ENCODE measurements at places on chromosomes 16 and 17. TPM values are rescaled to one million over a fixed set of nuclear protein-coding genes. Genes with fewer than 3 reads are reported as not detected.

DOC2A gene
- total RNA-seq, result not detected

TMEM204 gene
- total RNA-seq, result 3.3 TPM

CCL4 gene
- 532 TPM for total RNA-seq

TMC8 gene
- 435 TPM for total RNA-seq

DNA sequence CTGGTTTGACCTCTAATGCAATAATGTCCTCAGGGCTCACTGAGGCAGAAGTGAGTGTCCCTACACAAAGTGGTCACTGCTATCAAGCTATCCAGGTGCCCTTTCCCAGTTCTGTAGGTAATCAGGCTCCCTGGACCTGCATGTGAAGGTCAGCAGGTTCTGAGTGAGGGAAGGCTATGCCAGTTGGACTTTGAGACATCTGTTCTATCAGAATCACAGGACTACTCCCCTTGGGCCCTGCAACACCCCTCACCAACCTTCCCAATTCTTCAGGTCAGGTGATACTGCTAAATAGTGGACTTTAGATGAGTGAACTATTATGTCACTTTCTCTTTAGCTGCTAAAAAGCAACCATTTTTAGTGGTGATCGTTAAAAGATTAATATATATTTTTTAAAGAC lies 37.6 kb downstream of the ZZEF1 start:
- no peak for DNase-seq

DNA sequence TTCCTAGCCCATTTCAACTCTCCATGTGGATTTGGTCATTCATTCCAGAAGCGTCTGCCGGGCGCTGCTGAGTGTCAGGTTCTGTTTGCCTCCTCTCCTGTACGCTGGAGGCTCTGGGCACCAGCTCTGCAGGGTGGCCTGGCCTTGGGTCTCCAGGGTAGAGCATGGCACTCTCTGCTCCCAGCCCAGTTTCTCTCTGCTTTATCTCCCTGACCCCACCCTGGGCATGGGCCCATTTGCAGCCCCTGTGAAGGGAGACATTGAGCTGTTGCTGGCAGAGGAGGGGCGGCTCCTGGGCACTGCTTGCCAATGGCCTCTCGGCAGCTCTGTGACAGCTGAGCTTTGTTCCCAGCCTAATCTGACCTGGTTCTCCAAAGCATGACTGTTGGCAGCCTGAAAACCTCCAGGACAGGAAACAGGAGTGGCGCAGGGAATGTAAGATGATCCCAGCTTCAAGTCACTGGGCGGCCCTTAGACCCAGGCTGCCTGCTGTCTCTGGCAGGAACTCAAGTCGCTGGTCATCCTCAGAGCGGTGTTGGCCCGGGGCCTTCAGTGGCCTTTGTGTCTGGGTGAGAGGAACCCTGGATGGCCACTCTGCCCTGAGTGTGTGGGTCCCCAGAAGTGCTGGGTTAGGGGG lies 146.8 kb downstream of the SEC14L1 start:
- no peak for DNase-seq

DNA sequence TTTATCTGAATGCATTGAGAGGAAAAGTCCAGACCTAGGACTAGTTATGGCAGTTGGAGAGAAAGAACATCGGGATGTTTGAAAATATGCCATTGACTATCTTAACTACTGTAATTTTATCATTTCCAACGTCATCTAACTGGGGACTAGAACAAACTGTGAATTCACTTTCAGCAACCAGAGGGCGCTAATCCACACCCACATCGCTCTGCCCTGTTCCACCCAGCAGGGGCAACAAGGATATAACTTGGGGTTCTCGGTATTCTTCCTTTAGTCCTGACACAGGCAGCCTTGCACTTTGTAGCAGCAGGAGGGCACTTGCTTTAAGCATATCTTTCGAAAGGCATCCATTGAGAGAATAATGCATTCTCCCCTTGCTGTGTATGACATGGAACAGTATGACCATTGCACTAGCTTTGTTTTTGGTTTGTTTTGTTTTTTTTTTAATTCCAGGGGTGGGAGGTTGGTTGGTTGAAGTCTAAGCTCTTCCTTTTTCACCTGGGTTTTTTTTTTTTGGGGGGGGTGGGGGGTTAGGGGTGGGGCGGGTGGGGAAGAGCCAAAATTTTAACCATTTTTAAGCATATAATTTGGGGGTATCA lies 31.5 kb downstream of the SIAH1 start:
- DNase-seq, result peak; percentile 51

DNA sequence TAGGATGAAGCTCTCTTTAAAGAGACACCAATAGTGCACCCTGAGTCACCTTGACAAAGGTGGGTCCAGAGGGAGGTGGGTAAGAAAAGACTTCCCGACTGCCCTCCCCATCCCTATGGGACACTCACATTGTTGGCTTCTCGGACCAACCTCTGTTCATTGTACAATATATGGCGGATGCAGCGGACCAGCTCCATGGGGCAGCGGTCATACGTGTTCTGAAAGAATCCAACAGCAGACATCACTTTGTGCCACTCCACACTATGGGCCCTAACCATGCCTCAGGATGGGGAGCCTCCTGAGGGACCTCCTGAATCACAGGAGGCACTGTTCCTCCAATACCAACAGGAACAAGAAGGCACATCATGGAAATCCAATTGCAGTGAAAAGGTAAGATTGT lies 30.4 kb upstream of the GHDC start:
- no peak for DNase-seq

DNA sequence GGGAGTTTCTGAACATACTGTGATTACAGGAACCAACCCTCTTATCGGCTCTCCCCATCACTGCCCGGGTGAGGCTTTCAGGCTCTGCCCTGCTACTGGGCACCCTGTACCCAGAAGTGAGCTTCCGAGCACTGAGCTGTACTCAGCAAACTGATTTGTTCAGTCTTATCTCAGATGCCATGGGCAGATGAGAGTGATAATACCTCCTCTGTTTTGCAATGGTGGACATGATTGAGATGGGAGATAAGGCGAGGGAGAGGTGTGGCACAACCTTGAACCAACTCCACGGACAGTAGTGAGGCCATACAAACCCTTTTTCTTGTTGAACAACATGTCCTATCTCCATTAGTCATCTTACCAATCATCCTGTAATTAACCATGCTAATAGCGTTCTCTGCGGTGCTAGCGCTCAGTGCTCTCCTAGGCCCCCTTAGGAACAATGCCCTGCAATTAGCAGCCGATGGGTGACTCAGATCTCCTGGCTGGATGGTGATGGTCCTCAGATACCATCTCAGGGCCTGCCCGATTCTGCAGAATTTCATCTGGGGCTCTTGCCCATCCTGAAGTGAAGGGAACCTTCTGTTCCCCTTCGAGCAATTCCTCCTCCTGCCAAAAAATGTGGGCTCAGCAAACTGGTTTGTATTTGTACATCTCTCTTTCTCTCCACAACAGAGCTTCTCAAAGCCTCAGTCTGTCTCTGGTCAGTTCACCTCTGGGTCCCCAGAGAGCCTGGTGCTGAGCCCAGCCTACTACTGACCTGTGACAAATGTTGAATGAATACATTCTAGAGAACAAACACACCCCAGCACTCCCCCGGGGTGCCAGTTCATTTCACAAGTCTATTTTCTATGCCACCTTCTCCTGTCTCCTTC lies 139.3 kb upstream of the IRX3 start:
- DNase-seq, result no peak

GRCh38 chr17:80316927-80317705 lies 56.5 kb downstream of the RNF213 start:
- DNase-seq, result no peak

- DNase-seq, result no peak
Observed at GRCh38 chr16:27945233-27945973, 118.1 kb downstream of the GSG1L start.

GRCh38 chr16:30767767-30768465 lies 5.8 kb downstream of the RNF40 start:
- DNase-seq, result peak; percentile 78

Data from natural killer cell (primary cell).